NCI-H1105 treated with DMSO at 0.1 percent for 48 hours (cell line): ENCODE measurements at places on chromosomes 12 and 14.

- DNase-seq, result no peak
Observed at GRCh38 chr12:104643093-104643818, 186.5 kb downstream of the CHST11 start.

GRCh38 chr12:73950507-73950906, 587.1 kb upstream of the ATXN7L3B start:
- no peak for DNase-seq

GRCh38 chr12:28876196-28876798, 272.8 kb upstream of the FAR2 start:
- DNase-seq, result peak; percentile 54

DNA sequence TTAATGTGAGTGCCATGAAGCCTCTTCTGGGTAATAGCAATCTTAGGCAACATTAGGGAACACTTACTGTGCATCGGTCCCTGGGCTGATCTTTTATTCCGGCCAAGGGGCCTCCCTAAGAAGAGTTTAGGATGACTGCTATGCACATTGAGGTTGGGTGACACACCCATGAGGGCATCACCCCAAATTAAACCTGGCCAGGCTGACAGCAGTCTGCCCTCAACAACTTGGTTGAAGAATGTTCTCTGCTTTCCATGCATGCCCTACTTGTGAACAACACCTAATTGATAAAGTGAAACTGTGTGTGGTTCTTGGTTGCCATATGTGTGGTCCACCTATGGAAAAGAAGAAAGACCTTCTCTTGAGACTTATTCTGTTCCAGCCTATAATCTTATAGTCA, 1098.0 kb downstream of the BCL11B start:
- DNase-seq, result no peak

GRCh38 chr14:75249251-75249957, 29.2 kb upstream of the FOS start:
- DNase-seq, result peak; percentile 50

DNA sequence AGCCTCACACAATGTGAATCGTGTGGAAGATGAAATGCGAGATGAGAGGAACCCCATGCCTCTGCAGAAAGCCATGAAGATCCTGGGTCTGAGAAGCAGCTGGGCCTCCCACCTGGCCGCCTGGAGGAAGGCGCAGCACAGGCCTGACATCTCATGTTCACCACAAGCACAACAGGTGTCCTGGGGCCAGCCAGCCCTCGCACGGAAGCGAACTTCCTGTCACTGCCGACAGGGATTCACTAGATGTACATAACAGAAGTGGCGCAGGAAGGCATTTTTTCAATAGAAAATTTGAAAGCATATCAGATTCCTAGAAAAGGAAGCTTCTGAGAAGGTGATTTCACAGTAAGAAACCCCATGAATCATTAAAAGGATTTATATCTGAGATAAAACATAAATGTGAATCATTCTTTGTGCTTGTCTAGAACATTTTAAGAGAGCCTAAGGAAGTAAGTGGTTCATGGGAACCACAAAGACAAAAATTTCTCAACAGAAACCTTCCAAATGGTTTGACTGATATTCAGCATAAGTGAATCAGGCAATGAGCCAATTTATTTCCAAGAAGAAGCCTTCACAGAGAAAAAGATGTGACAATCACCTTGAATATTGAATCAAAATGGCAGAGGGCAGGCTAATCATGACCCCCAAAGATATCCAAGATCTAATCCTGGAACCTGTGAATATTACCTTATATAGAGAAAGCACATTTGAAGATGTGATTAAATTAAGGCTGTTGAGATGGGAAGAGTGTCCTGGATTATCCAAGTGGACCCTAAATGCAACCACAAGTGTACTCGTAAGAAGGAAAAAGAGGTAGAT, 311.9 kb downstream of the DUSP6 start:
- no peak for DNase-seq

GRCh38 chr14:68491793-68492192, 301.1 kb downstream of the ZFP36L1 start:
- DNase-seq, result no peak

DNA sequence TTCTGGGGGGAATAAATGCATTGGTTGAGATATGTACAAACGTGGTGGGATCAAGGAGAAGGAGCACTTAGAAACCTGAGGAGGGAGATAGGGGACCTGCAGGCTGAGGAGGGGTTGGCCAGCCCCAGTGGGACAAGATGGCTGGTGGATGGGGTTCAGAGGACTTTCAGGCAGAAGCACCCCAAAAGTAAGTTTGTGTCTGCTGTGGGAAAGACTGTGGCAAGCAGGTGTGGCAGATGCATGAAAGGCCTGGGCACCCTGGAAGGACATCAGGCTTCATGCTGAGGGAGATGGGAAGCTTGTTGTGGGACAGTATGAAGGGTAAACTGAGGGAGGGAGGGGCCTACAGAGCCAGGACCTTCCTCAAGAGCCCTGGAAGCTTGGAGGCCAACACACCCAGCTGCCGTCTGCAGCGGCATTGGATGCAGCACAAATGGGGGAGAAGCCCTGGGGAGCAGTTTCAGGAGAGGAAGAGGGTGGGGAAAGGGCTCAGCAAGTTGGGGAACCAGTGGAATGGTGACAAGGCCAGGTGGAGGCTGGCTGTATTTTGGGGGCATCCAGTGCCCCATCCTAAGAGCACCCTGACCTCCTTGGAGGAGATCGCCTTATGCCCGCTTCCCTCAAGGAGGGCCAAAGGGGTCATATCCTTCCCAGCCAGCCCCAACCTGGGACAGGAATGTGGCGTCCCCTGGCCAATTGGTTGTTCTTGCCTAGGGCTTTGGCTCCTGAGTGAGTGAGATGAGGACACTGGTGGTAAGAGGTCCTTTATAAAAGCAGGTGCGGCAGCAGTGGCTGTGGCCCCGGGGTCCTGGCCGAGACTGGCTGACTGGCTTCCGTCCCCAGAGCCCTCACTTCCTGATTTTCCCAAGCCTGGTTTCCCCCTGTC, 20.7 kb downstream of the NFKBIA start:
- DNase-seq, result no peak

GRCh38 chr12:26744697-26745440, 88.1 kb downstream of the ITPR2 start:
- DNase-seq, result no peak

DNA sequence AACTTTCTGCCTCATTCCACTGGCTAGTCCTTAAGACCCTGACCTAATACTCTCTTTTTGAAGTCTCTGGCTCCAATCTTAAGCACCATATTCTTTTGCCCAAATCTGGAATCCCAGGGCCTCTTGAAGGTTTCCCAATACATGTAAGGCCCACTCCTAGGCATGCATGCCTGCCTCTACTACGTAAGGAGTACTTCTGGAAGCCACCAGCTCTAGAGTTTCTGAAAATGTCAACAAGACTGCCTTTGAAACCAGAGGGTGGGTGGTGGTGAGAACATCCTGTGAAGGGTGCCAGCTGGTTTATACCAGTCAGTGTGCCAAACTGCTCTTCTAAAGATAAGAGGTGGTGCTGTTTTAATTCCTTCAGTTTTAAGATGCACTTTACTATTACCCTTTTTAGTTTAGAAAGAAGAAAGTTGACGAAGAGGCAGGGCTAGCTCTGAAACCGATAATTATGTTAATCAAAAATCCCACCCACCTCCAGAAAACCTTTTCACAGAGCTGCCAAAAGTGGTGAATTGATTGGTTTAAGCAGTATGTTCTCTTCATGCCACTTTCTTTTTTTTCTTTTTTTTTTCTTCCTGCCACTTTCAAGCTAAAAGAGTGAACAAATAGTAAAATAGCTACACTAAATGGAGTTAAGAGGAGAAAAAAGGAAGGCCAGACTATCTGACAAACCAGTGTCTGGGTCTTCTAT, 8.7 kb upstream of the WDR89 start:
- DNase-seq, result no peak

DNA sequence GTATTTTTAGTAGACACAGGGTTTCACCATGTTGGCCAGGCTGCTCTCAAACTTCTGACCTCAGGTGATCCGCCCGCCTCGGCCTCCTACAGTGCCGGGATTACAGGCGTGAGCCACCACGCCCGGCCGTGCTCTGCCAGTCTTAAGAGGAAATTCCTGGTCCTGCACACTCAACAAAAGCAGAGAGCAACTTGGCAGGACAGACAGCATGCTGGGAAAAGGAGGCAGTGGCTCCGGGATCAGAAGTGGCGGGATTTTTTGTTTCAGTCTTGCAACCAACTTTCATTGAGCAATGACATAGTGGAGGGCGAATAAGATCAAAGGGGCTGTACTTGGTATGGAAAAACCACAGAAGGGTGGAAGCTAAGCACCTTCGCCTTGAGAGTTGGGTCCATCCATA, 2.1 kb downstream of the CKAP4 start:
- no peak for DNase-seq

- no peak for DNase-seq
Observed at GRCh38 chr12:76311796-76312195, 36.4 kb downstream of the BBS10 start.

GRCh38 chr14:100279563-100279962, 26.7 kb downstream of the SLC25A29 start:
- DNase-seq, result no peak

- no peak for DNase-seq
Observed at GRCh38 chr12:22578328-22578727, 34.0 kb upstream of the C2CD5 start.

- no peak for DNase-seq
Observed at GRCh38 chr14:36021591-36022320, 154.8 kb downstream of the PTCSC3 start.

DNA sequence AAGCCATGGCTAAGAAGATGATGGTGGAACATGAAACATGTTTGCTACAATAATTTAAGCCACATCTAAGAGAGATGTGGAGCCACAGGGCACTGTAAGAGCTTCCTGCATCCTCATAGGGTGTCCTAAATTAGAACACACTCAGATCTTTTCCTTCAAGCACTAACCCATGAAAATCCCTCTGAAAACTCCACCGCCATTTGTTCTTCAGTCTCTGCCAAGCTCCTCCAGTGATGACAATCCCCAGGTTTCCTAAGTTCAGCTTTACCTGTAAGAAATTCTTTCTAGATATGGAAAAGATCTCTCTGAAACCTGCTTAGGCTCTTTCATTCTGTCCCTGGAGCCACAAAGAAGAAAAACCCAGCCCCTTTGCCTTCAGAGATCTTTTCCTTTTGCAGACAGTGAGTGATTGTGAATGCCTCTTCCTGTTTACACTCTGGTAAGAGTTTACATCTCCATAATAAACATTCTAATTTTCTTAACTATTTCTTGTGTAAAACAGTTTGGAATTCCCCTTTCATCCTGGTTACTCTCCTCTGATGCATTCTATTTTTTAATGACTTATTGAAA, 907.2 kb downstream of the VRK1 start:
- no peak for DNase-seq

GRCh38 chr12:66159123-66159522, 10.7 kb downstream of the TMBIM4 start:
- DNase-seq, result no peak

- DNase-seq, result no peak
Observed at GRCh38 chr14:60455875-60456274, 30.0 kb downstream of the C14orf39 start.

DNA sequence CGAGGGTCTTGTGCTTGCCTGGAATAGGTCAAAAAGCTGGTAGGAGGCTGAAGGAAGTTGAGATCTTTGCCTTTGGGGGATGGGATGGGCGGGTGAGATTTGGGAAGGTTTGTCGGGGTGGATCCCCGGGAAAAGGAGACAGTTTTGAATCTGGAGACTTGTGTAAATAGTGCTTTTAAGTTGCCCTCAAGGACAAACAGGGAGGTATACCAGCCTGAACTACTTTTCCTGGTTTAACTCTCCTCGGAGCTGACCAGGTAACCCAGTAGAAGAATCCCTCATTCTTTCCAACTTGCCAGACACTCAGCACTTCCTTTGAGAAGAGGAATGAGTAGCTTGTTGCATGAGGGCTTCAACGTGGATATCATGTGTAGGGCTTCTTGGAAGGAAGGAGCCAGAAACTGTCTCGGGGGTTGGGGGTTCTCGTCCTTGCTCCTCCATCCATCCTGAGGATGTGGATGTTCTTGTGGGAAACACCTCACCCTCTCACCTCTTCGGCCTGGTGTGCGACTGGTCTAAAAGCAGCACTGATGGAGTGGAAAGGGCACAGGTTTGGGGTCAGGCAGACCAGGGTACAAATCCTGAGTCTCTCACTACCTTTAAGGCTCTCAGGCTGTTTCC, 1.9 kb downstream of the TEAD4 start:
- DNase-seq, result no peak

GRCh38 chr12:106068296-106068695, 70.5 kb downstream of the NUAK1 start:
- DNase-seq, result no peak

GRCh38 chr14:100731011-100731670, 4.4 kb downstream of the DLK1 start:
- no peak for DNase-seq

GRCh38 chr12:77919450-77919849, 88.8 kb downstream of the NAV3 start:
- DNase-seq, result no peak

DNA sequence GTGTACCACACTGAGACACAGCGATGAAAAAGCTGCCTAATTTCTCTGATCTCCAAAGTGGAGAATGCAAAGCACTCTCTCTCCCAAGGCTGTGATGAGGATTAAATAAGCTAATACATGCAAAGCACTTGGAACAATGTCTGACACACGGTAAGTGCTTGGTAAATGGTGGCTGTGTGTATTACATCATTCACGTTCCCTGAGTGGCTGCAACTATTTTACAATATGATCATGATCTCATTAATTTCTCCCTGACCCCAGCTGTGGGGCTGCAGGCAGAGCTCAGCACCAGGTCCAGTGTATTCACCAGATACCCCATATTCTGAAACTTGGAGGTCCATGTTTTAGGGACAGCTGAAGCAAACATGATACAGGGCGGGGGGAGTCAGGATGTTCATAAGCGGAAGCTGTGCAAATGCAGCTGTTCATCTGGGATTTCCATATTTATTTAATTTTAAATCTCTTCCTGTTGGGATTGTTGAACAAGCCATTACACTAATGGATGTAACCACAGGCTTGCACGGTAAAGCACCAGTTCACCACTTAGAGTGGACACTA, 106.4 kb downstream of the CCDC60 start:
- no peak for DNase-seq

DNA sequence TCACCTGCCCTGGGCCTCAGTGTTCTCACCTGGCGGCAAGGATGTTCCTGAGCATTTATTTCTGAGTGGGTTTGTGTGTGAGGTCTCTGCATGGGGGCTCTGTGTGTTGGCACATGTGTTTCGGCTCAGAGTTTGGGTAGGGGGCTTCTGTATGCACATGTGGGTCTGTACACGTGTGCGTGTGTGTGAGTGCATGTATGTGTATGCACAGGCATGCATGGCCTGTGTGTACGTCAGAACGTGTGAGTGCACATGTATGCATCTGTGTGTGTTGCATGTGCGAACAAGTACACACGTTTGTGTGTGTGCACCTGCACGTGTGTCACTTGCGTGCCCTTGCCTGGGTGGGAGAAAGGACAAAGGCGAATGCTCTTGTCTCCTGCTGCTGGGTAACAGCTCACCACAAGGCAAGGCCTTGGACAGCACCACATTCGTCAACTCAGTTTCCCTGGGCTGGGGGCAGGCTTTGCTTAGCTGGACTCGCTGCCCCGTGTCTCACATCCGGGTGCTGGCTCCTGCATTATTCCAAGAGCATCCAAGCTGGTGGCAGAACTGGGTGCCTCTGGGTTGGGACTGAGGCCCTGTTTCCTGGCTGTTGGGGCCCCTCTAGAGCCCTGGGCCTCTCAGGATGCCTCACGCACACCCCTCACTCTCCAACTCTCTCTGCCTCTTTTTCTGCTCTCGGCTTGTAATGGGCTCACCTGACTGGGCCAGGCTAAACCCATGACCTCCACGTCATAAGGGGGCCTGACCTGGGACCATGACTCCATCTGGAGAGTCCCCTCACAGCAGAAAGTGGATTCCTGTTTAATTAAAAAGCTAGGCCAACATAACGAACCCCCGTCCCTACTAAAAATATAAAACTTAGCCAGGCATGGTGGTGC, 153.6 kb upstream of the C14orf180 start:
- no peak for DNase-seq
